ENCODE measurements at places on chromosomes 12 and 14.

DNA sequence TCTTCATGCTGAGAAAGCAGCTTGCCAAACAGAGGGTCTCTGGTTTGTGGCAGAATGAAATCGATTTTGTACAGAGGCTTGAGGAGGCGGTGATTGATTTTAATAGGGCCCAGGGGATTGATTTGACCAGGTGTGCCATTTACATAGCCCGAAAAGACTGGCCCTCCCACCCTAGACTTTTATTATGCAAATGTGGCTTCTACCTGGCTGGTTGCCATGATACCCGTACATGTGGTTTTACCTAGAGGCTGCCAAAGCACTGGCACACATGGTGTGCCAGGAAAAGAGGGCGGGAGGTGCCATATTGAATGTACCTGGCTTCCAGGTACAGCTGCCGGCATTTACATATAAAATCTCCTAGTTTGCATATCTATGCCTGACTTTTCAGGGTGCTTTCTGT is 18.0 kb upstream of the GUCY2C start:
- no peak for DNase-seq

DNA sequence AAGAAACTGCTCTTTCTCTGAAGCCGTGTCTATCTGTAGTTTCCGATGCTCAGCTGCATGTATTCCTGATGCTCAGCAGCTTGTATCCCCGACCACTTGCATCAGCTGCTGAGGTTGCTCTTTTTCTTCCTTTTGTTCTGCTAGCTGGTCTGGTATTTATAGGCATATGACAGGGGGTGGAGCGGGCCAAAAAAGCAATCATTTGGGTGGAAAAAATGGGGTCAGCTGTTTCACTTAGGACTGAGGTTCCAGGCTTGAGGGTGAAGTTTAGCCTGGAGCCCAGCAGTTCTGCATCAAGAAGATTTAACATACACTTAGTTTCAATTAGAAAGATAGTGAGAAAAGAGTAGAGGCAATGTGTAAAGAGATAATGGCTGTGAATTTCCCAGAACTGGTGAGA is 23.6 kb upstream of the AMN1 start:
- no peak for DNase-seq

- DNase-seq: no peak
These were observed 585 bp upstream of the TEAD4 start for GRCh38 chr12:2958432-2959191.

GRCh38 chr12:57149245-57149900 is 2.0 kb upstream of the LRP1-AS start:
- DNase-seq: no peak

GRCh38 chr14:93318927-93319326 is 13.9 kb downstream of the BTBD7 start:
- no peak for DNase-seq

- peak; percentile 24 for DNase-seq
These were observed at the start of gene DEGS2 for GRCh38 chr14:100159094-100159864. TSS of gene DEGS2 (minus strand) at chr14:100159645. CDS start at chr14:100159587, 58 bp downstream.

DNA sequence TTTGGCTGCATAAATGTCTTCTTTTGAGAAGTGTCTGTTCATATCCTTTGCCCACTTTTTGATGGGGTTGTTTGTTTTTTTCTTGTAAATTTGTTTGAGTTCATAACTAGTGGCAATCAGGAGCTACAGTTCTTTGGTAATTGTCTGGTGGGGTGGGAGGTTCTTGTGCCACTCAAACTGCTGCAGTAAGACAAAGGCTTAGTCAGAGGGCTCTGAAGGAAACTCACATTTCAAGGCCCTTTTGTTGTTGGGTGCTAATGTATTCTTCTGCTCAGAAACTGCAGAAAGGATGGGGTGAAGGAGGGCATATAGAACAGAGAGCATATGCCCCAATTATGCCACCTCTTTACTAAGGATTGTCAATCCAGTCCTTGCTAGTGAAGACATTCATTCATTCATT is 21.9 kb downstream of the MYRFL start:
- DNase-seq: no peak

GRCh38 chr14:73741386-73741875 is 27.2 kb upstream of the PNMA1 start:
- peak; percentile 56 for DNase-seq

DNA sequence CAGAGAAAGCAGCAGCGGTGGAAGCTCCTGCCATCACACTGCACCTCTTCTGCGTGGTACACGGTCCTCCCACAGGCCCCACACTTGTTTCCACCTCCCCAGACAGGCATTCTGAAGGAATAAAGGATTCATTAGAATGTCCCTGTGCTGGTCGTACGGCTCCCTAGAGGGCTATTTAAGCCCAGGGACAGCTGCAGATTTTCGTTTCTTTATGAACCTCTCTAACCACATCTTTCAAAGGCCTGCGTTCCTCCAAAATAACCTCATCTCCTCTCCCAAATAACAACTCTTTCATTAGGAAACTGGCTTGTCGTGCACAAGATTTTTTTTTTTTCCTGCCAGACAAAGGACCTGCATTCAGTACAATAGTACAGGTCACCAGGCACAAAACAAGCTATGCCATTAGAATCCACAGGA is 12.7 kb downstream of the CSRP2 start:
- no peak for DNase-seq

DNA sequence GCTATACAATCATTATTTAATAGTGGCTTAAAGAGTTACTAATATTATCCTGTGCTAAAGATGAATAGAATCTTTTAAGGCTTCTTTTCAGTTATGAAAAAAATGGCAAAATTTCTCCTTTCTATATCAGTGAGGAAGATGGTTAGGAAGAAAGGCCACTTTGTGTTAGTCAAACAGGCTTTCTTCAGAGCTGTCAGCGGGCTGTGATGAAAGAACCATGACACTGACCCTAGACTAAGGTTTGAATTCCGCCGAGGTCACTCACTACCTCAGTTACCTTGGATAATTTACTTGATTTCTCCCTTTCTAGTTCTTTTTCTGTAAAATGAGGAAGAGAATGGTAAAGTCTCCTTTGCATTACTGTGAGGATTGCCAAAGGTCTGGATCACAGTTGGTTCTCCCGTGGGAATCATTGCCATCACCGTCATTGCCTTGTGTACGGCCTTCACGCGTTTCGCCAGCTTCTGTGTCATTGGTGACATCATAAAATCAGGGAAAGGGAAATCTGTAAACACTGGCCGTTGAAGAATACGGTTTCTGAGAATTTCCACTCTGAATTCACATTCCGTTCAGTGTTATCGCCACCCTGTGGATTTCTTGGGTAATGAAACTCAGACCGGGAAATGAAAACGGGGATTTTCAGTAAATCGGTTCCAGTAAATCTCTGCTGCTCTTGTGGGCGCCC is 26.7 kb upstream of the YBX3 start:
- no peak for DNase-seq

GRCh38 chr14:96501217-96501739 is 904 bp upstream of the PAPOLA start:
- DNase-seq: no peak

GRCh38 chr14:83164016-83164415 is 1630.4 kb upstream of the SEL1L start:
- DNase-seq: no peak

GRCh38 chr14:24965934-24966578 is 83.9 kb downstream of the STXBP6 start:
- no peak for DNase-seq

All from T-cell (primary cell).